ENCODE measurements at places on chromosomes 13 and 19.

DNA sequence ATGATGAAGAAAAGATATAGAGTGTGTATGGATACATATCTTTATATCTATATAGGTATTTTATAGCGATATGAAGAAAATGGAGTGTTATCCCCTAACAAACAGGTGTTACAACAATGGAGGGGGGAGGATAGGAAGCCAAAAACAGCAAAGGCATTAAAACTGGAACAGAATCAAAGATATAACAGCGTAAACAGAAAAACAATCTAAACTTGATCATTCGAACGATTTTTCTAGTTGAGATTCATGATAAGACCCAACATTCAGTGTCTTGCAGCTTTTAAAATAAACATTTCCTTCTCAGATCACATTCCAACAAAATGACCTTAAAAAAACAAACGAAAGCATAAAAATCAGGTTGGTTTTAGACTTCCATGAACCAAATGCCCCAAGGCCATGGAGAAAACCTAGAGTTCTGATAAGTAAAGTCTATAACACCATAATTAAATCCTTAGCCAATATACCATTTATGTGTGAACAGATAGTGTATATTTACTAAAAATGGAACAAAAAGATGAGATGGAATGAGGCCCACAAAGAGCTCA is 55.7 kb downstream of the CAB39L start:
- DNase-seq = no peak

DNA sequence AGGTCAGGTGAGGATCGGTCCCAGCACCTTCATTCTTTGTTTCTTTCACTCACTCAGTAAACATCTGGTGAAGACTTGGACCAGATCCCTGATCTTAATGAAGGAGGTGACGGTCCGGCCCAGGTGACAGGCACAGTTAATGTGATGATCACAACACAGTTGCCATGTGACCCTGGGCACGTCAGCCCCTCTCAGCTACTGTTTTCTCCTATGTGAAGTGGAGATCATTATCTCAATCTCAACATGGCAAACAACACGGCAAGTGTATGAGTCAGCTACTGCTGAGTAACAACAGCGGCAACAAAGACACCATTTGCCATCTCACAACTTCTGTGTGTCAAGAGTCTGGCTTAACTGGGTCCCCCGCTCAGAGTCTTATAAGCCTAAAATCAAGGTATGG is 74.6 kb downstream of the GNG7 start:
- no peak for DNase-seq

DNA sequence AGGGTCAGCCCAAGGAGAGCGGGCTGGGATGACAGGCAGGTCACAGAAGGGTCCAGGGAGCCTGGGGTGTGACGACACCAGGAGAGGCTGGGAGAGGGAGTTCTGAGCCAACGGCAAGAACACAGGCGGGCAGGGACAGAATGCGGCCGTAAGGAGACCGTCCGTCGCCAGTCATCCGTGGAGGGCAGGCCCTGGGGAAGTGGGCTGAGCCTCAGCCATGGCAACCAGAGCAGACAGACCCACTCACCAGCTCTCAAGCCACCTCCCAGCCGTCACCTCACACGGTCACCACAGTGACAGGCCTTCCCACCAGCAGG is 3.7 kb upstream of the TMEM86B start:
- no peak for DNase-seq

- DNase-seq = no peak
Measured at GRCh38 chr19:46724468-46724867, 7.6 kb upstream of the PRKD2 start.

GRCh38 chr19:32543115-32543900 is 37.7 kb upstream of the PDCD5 start:
- no peak for DNase-seq

DNA sequence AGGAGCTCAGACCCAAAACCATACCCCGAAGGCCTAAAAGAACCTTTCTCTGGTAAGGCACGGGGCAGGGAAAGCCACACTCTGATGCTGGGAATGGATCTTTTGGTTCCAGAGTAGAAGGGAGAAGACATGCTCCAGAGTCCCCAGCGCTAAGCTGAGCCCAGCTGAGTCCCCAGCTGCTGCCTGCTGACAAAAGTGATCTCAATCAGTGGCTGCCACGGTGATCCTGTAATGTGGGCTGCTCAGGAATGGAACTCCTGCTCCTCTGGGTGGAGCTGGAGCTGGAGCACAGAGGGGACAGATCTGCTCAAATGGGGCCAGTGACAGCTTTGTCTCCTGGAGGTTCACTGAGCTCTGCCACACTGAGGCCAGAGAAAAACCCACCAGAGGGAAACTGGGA is 70.5 kb downstream of the MLLT1 start:
- no peak for DNase-seq

DNA sequence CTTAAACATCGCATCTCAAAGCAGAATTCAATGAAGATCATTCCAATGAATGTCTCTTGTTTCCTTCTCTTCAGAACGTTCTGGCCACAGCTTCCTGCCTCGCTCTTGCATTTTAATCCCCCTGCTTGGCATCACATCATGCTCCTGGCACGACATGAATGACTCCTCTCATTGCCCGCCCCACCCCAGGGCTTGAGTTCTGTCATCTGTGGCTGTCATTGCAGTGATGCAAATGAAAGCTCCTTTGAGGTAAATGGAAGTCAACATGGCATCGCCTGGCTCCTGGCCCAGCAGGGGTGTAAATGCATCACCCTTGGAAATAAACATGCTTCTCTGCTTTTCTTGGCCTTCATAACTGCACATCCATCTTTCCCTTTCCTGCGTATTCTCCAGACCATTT is 48.6 kb downstream of the SCEL start:
- DNase-seq = no peak

DNA sequence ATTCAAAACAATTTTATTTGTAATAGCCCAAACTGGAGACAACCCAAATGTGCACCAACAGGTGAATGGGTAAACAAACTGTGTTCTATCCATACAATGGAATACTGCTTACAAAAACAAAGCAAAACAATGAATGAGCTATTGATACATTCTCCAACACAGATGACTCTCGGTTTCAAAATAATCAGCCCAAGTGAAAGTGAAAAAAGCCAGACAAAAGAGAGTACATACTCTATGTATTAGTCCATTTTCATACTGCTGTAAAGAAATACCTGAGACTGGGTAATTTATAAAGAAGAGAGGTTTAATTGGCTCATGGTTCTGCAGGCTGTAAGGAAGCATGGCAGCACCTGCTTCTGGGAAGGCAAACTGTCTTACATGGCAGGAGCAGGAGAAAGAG is 65.2 kb upstream of the LRCH1 start:
- DNase-seq = no peak
